ENCODE measurements at places on chromosomes 12 and 14.
A peak's percentile ranks its signal among the peaks of the same experiment; 100 is the strongest.

DNA sequence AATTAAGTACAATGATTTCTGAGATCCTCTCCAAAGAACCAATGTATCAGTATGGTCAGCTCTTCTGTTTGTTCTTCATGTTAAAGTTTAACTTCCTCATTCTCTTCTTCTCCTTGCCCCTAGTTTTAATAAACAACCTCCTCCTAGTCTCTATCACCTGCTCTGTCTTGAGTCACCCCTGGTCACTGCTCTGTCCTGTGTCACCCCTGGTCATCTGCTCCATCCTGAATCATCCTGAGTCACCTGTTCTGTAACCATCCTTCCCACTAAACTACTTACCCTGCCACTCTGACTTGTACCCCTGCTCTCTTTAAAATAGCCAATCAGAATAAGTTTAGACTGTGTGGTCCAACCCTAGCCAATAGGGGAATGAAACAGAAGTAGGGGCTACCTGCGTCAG lies 100.5 kb downstream of the ALG10B start:
- DNase-seq = no peak

DNA sequence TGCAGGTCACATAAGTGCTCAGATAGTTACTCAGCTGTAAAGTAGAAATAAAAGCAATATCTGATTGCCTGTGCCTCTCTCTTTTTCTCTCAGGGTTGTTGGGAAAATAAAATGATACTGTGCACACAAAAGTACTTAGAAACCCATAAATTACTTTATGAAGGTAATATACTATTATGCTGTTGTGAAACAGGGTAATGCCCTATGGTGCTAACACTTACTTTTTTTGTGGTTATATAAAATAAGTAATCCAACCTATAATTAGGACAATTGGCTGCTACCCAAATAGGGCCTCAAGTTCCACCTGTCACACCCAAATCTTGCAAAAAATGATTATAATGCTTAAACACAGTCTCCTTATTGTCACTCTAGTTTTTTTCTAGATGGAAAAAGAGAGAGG lies 50.6 kb downstream of the DAAM1 start:
- no peak for DNase-seq

- no peak for DNase-seq
Observed at GRCh38 chr14:55843718-55844403, 263.9 kb downstream of the KTN1 start.

DNA sequence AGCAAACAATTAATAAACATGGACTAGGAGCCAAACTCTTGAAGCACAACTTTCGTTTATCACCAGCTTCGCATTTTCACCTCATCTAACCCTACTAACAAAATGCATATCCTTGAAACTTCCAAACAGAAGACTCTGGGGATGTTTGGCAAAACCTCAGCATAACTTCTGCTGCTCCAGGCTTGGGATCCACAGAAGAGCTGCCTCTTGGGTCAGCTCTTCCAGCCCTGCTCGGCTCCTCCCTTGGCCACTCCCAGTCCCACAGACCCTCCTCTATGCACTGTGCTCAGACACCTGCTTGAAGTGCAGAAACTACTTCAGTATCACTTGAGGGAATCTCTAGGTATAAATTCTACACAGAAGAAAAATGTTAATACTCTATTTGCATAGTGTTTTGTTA lies 110.0 kb upstream of the AMIGO2 start:
- no peak for DNase-seq

DNA sequence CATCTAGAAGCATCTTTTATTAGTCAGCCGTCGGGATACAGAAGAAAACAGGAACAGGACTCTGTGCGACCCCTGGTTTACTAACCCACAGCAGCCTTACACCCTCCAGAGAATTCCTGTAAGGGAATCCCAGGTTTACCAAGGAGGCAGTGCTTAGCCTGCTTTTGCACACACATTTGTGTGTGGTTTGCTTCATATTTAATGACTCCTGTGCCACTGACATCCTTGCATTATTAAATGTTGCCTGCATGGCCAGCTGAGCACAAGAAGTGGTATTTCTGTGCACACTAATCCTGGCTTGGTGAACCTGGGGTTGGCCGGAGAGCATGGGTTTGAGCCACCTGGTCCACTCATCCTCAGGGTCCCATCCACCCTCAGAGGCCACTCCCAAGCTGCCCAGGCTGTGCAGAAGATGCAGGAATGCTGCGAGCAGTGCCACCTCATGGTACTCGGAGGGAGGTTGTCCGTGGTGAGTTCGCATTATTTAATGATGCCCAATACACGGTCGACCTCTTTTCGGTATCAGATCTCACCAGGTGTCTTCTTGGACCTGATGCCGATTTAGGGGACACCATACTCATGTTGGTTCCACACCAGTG lies 152.4 kb upstream of the RTL1 start:
- DNase-seq = no peak

DNA sequence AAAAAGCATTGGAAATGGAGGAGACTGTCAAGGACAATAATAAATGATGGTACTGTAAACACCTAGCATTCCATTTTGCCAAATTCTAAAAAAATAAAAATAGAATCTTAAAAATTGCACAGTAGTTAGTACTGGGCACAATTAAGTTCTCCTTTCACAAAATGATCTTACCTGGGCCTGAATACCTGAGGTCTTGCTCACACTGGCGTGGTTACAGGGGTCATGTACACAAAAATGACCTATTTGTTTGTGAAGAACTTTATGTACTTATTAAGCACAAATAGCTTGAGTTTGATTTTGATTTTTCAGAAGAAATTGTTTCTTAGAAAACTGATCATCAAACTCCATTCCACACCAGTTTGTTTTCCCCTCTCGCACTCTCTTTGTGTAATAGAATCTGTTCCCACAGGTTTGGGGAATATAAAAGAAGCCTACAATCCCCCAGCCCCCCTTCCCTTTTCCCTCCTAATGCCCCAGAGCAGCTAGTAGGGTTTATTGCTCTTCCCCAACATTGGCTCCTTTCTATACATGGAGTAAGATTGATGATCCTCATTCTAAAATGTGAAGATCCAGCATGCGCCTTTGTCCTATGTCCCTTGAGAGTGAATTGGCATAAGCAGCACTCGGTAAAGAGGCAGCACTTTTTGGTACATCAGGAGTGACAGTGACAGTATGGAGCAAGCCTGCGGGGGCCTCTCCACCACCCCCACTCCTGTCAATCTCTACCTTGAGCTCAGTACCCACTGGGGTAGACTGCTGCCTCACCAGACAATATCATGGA lies 204.3 kb downstream of the ASCL1 start:
- no peak for DNase-seq

- DNase-seq = no peak
Observed at GRCh38 chr12:123388951-123389559, 5.1 kb downstream of the KMT5A start.

DNA sequence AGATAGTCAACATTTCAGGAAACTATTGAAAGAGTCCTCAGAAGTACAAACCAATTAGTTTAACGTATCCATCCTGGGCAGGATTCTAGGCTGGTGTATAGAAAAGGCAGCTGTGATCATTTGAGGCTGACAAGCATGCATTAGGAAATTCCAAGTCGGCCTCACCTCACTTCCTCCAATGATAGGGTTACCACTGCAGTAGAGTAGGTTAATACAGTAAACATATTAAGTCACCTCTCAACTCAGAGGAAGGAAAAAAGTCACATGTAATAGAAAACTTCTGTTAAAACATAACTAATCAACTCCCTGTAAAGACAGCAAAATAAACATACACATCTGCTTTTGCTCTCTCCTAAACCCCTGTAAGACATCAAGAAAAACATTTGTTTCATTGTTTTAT lies 33.5 kb downstream of the MED13L start:
- DNase-seq = no peak

GRCh38 chr12:75489187-75489586 lies 8.6 kb downstream of the GLIPR1 start:
- DNase-seq = no peak

- no peak for DNase-seq
Observed at GRCh38 chr14:99072956-99073355, 199.0 kb downstream of the BCL11B start.

DNA sequence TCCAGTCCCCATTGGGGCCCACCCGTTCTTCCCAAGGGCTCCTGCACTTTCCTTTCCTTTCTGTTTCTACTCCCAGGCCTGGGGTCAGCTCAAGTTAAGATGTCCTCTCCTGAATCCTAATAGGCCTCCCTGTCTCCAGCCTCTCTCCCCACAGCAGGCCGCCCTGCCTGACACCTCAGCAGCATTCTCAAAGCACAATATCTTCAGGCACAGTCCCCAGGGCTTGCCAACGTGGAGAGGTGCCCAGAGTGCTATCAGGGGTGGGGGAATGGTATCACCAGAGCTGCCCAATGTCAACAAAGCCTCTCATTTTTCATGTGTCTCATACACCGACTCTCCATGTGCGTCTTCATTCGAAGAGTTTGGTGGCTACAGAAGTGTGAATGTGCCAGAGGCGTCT lies 123.0 kb downstream of the FOXN3 start:
- no peak for DNase-seq

DNA sequence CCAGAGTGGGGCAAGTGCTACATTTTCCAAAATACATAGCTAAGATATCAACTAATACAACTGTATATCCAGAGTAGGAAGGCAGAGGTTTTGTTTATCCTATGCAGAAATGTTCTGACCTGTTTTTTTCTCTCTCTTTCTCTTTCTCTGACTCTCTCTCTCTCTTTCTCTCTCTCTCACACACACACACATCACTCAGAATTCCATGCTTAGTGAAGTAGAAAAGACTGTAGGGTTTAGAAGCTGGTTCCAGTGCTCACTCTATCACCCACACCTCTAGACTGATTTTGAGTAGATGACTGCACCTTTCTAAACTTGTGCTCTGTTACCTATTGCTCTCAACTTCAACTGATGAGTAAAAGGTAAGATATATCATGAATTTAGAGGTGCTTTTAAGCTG lies 356.7 kb downstream of the LRIG3 start:
- no peak for DNase-seq

DNA sequence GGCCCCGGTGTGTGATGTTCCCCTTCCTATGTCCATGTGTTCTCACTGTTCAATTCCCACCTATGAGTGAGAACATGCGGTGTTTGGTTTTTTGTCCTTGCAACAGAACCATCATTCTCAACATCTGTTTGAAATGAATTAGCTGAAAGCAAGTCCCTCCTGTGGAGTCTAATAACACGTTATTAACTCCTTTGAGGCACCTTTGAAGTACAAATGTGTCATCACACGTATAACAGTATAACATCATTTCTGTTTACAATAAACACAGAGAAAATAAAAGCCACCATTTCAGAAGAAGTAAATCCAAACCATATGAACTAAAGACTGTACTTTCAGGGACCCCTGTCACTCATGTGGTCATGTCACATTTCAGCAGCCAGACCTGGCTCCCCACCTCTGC lies 198.5 kb downstream of the STXBP6 start:
- DNase-seq = no peak

GRCh38 chr14:66381755-66382154 lies 104.4 kb upstream of the CCDC196 start:
- DNase-seq = no peak

DNA sequence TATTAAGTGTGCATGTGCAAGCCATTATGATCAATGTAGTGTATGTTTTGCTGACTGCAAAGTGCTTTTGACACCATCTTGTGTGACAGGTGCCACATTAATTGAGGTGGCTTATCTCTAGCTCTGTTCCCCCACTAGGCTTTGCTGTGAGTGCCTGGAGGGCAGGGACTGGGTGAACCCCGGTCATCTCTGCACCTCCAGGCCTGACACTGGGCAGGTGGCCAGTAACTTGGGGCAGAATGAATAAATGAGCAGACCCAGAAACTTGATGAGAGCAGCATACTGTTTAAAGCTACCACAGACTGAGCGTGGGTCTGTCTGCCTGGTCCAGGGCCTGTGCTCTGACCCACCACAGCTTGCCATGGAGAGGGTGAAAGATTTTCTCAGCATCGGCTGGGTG lies 151.6 kb downstream of the CALM1 start:
- no peak for DNase-seq

- no peak for DNase-seq
Observed at GRCh38 chr12:105910030-105910429, 228.7 kb downstream of the NUAK1 start.

DNA sequence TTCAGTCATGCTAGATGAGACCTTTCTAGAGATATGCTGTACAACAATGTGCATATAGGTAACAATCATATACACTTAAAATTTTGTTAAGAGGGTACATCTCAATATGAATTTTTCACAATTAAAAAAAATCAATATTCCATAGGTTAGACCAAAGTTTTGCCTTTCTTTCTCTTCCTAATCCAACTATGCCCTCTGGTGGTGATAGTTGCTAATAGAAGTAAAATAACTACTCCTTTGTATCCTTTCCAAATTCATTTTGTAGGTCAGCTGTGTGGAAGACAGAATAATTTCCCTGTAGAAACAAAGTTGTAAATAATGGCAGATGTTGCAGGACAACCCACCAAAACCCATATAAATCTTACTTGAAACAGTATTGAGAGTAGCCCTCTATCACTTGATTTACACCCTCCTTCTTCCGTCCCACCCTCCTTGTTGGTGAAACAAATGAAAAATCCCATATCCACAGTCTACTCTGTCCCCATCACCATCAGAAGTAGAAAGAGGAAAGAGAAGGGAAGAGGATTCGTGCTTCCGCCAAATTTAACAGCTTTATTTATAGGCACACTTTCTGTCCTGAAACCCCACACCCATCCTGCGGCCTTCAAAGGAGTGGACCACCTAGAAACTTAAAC lies 34.2 kb upstream of the KICS2 start:
- peak; percentile 7 for DNase-seq

- DNase-seq = no peak
Observed at GRCh38 chr14:94850309-94851211, 80.6 kb upstream of the GSC start.

- DNase-seq = no peak
Observed at GRCh38 chr12:56081393-56082347, 1.7 kb downstream of the ERBB3 start.

DNA sequence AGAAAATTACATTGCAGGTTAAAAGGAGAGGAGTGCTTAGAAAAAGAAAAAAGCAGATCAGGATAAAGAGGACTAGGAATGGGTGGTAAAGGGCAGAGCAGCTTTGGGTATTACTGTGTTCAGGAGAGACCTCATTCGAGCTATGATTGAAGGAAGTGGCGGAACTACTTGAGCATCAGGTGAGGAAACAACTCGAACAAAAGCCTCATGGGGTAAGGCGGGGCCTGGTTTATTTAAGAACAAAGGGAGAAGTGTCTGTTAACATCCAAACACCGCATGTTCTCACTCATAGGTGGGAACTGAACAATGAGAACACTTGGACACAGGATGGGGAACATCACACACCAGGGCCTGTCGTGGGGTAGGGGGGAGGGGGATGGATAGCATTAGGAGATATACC lies 444.6 kb upstream of the CCDC196 start:
- DNase-seq = no peak

DNA sequence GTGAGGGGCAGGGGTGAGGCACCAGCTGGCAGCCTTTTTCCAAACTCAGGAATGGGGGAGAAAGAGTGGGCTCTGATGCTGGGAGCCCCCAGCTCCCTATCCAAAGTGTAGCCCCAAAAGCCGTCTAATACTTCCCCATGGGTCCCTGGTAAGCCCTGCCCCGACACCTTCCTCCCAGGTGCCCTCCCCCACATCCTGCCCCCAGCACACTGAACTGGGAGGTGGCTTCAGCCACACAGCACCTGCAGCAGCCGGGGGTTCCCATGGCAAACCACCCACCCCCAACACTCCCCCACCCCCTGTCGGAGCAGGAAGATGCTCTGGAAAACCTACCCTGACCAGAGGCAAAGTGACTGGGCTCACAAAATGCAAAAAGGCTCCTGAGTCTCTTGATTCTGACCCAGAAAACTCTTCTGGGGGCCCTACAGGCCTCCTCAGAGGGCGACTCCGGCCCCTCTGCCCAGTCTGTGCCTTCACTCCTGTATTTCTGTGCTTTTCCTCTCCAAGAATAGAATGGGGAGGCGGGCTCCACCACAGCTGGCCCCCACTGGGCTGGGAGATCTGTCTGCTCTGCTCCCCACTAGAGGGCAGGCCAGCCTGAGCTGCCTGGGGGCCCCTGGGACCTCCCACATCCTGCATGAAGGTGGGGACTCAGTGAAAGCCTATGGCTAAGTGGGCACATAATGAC lies 81.6 kb downstream of the ITPK1 start:
- no peak for DNase-seq
